RPMI8226 (cell line): ENCODE measurements at places on chromosomes 12 and 14.

DNA sequence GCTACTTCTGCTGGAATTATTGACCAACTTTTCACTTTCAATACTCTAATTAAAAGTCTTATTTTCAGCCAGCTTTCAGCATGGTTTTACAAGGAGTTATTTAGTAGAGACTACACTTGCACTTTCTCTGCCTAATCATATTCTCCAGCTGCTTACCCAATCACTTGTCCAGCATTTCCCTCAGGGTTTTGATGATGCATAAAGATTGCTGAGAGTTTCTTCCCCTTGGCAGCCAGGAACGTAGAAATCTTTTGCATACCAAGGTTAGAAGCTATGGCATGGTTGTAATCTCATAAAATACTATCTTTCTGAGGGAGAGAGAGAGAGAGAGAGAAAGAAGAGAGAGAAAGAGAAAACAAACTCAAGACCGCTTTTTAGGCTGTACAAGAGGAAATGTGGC is 10.8 kb downstream of the OR4Q3 start:
- DNase-seq = no peak

GRCh38 chr14:29687071-29687765 is 240.4 kb downstream of the PRKD1 start:
- no peak for DNase-seq

DNA sequence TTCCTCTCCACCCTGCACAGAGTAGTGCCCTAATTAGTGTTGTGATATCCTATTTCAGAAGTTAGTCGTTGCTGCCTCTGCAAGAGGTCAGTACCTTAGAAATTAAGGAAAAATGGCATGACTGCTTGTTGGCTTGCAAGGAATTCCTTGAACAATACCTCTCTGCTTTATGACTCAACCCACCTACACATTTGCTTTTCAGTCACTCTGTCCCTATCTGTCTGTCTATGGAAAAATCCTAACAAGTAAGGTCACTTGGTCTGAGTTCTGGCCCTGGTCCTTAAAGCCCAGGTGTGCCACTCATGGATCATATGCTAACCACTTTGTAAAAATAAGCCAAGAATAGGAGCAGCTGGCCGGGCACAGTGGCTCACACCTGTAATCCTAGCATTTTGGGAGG is 116.4 kb upstream of the ATF1 start:
- DNase-seq = no peak

GRCh38 chr12:7497661-7498060 is 5.9 kb downstream of the CD163 start:
- no peak for DNase-seq

GRCh38 chr12:23887055-23887835 is 62.2 kb downstream of the SOX5 start:
- no peak for DNase-seq

DNA sequence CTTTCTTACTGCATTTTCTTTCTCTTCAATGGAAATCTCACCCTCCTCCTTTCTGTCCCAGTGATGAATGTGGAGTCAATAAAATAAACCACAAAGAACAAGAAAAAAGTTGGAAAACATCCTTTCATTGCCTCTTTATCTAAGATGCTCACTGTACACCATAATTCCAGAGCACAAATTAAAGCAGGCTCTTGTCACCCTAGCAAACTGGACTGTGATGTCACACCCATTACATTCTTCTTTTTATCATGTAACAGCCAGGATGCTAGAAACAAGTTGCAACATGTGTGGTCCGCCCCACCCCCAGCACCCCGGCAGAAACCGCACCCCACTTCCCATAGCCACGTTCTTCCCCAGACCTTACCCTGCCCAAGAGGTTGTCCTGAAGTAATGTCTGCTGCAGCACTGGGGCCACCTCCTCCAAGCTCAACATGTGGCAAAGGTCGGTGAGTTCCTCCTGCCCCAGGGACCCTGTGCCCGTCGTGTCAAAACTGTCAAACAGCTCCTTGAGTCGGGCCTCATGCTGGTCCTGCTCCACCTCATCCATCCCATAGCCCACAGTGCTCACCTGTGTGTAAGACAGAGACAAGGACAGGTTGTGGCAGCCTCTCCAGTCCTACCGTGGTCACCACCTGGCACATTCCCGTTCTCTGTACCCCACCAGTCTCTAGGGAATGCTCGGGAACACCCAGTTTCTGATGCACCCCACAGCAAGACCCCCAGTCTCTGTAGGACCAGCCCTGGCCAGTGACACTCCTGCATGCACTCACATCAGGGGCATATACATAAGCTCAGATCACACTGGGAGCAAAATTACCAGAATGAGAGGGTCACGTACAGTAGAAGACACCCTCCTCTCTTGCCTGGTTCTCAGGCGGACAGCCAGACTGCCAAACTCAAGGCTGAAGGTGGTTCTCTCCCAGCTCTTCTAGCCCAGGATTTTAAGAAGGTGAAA is 9.2 kb downstream of the NIN start:
- DNase-seq = no peak

- DNase-seq = no peak
Measured at GRCh38 chr12:26281320-26281719, 85.9 kb downstream of the SSPN start.

DNA sequence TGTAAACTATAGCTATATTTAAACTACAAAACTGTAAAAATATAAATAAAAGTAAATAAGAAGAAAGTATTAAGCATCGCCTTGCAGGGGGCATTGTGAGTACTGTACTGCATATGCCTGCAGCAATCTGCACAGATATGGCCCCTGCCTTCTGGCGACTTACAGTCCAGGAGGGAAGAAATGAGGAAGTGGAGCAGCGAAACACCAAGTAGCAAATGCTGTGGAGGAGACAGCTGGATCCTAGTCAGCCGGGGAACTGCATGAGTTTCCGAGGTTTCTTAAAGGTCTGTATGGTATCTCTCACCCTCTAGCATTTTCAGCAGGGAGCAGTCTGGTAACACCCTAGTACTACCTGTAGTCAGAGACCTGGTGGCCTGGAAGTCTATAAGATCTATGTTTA is 256.9 kb downstream of the CACNA1C start:
- no peak for DNase-seq

- DNase-seq = no peak
Measured at GRCh38 chr12:75943730-75944096, 87.9 kb downstream of the PHLDA1 start.

- no peak for DNase-seq
Measured at GRCh38 chr12:77013091-77013490, 52.3 kb downstream of the E2F7 start.

DNA sequence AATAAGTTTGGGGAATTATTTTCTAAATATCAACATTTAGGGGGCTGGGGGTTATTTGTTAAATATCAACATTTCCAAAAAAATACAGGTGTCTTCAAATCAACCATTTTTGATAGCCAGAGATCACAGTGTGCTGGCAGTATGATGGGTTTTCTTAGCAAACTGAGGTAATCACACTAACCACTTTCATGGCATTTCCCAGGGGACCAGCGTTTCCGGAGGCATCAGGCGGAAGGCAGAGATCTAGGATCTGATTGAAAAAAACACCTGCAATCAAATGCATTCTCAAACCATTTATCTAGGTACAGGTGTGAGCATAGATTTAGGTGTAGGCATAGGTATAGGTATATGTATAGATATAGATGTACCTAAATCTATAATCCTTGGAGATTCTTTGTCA is 34.6 kb downstream of the GLRX5 start:
- no peak for DNase-seq

DNA sequence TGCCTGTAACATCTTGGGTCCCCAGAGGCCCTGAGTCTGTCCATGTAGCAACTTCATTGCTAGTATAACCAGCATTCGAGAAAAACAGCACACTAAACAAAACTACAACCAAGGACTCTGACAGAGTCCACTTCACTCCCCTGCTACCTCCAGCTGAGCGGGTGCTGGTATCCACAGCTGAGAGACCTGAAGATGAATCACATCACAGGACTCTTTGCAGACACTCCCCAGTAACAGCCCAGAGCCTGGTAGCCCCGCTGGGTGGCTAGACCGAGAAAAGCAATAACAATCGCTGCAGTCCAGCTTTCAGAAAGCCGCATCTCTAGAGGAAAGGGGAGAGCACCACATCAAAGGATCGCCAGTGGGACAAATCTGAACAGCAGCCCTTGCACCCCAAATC is 9.0 kb upstream of the IQSEC3 start:
- no peak for DNase-seq

- DNase-seq = peak; percentile 74
Measured at GRCh38 chr12:546920-547845, 87.4 kb downstream of the B4GALNT3 start.

DNA sequence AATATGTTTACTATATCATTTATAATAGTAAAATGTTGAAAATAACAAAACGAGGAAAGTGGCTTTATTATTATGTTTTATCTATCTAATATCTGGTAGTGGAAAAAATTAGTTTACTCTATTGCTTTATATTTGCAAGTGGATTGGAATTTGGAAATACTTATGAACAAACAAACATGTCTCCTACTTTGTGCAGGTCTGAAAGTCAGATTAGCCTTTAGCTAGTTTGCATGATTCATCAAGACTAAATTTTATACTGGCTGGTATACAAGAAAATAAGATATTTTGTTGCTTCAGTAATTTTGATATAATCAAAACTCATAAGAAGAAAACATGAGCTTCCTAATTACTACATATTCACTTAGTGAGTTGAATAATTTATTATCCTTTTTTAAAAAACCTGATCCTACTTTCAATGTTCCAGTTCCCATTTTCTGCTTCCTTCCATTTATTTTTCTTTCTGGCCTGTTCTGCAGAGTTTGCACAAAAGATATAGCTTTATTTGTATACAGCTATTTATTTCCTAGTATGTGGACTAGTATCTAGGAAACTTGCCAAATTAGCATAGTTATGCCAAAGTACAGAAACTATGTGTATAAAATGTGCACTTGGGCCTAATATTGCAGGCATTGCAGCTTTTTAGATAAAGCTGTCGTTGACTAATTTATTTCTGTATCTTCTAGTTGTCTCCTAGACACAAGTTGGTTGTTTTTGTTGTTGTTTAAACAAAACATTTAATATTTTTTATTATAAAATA is 122.0 kb downstream of the AKAP6 start:
- no peak for DNase-seq

DNA sequence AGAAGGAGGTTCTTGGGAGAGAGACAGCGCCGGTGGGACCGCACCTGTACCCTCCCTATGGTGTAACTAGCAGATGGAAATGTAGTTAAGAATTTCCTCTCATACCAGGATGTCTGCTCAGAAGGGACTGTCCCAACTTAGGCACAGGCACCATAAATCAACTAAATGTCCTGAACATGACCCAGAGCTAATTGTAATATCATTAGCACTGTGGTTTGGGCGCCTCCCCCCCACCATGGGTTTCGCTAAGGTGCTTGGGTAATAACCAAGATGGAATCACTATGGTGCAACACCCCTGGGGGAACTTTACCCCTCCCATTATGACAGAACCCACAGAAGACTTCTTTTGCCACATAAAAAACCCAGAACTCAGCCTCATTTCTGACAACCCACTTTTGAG is 15.9 kb downstream of the ZNF641 start:
- DNase-seq = no peak

GRCh38 chr14:104739026-104739425 is 13.9 kb upstream of the SIVA1 start:
- no peak for DNase-seq

DNA sequence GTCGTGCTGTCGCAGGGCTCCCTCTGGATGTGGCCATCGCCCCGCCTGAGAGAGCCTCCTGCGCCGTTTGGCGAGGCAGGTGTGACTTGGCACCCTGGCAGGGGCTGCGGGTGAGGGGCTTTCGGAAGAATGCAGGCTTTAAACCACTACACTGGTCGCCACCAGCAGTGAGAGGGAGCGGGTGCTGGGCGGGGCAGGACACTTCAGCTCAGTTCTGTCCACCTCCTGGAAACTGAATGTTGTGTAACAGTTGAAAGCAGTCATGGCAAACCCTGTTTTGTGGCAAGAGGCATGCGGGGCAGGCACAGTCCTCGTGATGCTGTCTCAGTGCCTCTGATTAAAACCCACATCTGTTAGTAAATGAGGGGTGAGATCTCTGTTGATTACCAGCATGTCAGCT is 55.9 kb downstream of the AACS start:
- no peak for DNase-seq

GRCh38 chr14:83007641-83008225 is 1474.1 kb upstream of the SEL1L start:
- no peak for DNase-seq

DNA sequence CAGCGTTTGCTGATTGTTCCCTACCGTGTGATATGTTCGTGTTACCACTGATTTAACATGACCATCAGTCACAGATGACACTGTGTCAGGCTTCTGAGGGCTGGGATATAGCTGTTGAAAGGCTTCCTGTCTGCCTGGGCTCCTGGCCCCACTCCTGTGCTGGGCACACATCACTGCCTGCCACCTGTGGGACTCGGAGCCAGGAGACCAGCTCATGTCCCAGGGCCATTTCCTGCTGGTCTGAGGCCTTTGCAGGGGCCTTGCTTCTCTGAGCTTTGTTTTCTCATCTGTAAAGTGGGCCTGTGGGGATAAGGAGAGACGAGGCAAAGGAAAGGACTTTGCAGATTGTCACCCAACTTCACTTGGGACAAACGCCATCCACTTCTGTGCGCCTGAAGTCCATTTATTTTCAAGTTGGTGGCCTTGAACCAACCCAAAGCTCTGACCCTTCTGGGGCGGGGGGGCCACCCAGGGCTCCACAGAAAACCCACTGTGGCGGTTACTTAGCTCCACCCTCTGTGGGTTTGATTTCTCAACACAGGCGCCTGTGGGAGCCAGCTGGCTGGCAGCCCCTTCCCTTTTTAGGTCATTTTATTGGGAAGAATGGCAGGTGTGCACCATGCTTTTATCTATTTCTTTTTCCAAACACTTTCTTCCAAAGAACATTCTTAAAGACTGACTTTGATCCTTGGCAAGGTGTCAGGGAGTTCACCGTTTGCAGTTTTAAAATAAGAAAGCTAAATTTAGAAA is 54.1 kb downstream of the BEGAIN start:
- DNase-seq = no peak

- no peak for DNase-seq
Measured at GRCh38 chr14:75064205-75064567, 362 bp upstream of the ACYP1 start.

- no peak for DNase-seq
Measured at GRCh38 chr12:122036153-122036552, 14.5 kb downstream of the BCL7A start.

DNA sequence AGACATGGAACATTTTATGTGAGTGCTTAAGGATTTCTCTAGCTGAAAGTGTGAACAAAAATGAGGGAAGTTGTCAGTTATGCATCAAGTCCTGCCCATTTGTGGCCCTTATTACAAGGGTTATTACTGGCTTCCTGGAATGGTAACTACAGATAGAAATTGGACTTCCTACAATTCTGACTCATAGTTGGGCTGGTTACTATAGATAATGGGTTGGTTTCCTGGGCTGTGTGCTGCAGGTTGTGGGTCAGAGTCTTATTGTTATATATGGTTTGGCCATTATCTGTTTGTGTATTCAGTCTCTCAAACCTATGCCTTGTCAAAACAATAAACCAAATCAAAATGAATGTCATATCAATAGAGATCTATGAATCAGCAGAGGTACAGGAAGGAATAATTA is 313.7 kb downstream of the ADAMTS20 start:
- DNase-seq = no peak
